Stimulated activated CD4-positive, alpha-beta T cell treated with anti-CD3 and anti-CD28 coated beads, Interleukin-4, amount 100 ng/mL, for 4 hours (primary cell): ENCODE measurements at places on chromosomes 7 and 10.

DNA sequence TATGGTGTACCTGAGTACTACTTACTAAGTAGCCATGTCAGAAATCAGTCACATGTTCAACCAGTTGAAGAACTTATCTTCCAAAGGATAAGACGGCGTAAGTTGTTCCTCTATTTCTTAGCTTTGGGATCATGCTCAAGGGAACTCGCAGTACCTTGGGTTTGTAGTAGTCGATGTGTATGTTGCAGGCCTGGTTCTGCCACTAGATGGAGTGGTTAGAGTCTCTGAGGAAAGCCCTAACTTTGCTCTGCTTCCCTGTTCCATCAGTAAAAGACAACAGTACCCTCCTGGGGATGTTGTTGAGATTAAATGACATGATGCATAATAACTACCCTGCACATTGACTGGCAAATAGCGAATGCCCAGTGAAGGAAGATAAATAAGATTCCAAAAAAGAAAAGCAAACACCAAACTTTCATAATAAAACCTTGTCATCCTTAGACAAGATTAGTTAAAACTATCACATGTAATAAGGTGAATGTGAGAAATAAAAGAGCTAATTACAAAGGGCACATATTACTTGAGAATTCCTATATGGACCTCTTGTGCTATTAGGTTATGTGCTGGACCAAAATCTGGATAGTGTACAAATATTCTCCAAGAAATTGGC, 165.9 kb downstream of the ABCA13 start:
- DNase-seq, result no peak

- DNase-seq, result no peak
Observed at GRCh38 chr10:127081851-127082345, 114.5 kb downstream of the INSYN2A start.

DNA sequence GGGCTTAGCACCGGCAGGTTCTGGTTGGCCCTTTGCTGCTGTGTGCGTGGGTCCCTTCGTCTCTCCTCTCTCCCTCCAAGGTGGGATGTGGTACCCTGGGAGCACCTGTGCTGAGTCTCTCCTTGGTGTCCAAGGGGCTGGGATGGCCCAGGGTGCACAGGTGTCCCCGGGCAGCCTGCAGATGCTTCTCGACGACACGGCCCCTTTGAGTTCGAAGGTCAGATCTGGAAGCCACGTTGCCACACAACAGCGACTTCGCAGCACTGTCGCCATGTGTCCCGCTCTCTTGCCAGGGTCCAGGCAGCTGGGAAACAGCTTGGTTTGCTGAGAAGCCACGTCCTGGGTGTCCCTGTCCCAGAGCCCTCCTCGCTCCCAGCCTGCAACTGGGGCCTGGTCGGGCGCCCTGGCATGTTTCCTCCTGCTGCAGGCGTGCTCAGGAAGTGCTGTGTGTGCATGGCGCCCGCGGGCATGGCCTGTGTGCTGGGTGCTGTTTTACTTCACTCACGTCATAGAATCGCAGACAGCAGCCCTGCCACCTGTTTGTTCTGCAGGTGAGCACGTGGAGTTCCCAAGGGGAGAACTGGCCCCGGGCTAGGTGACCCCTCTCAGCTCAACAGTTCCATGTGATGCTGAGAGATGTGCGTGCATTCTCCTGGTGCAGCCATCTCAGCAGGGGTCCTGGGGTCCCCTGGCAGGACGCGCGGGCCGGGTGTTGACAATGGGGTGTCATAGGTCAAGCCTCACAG, 70.9 kb downstream of the DNAJB6 start:
- no peak for DNase-seq

GRCh38 chr10:106082865-106083264, 1081.6 kb downstream of the SORCS1 start:
- no peak for DNase-seq

GRCh38 chr10:34446049-34446448, 369.0 kb downstream of the PARD3 start:
- DNase-seq, result no peak

DNA sequence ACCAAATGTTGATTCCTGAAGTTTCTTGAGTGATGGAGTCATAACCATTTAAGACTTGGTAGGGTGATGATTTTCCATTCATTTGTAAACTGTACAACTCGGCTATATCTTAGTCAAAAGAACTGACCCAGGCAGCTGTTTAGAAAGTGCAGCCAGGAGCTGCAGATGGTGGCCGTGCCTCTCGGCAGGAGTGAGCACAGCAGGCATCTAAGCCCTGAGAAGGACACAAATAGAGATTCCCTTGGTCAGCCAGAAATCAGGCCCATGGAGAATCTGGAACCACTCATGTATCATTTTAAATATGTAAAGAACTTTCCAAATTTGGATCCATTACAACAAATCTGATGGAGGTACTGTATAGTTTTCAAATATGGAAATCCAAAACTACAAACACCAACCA, 177.0 kb upstream of the AKR1E2 start:
- no peak for DNase-seq

- DNase-seq, result no peak
Observed at GRCh38 chr10:7567911-7568620, 98.7 kb downstream of the ITIH5 start.

DNA sequence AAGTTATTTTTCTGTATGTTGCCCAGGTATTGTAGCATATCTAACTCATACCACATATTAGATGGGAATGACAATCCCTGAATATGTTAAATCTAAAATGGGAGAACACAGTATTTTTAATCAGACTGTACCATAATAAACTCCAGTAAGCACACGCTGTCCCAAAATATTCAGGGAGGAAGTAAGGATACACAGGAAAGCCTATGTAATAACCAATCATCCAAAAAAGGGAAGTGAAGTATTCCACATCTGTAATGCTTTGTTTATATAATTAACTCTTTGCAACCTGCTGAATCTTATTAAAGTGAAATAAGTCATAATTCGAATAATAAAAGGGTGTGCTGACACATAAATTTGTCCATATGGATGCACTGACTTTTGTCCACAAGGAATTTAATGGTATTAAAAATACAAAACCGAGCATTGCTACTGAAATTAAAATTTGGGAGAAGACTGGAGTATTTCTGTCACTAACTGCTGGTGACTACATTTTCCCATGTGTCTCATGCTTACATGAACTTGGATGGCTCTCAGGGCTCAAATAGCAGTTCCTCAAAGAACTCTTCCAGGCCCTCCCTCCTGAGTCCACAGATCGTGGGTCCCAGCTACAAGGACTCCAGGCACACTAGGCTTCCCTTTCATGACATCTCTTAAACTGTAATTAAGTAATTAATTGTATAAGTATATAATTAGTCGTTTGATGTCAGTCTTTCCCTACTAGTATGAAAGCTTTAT, 120.6 kb downstream of the NEBL start:
- DNase-seq, result no peak

GRCh38 chr10:90222372-90222771, 521.0 kb downstream of the KIF20B start:
- no peak for DNase-seq

DNA sequence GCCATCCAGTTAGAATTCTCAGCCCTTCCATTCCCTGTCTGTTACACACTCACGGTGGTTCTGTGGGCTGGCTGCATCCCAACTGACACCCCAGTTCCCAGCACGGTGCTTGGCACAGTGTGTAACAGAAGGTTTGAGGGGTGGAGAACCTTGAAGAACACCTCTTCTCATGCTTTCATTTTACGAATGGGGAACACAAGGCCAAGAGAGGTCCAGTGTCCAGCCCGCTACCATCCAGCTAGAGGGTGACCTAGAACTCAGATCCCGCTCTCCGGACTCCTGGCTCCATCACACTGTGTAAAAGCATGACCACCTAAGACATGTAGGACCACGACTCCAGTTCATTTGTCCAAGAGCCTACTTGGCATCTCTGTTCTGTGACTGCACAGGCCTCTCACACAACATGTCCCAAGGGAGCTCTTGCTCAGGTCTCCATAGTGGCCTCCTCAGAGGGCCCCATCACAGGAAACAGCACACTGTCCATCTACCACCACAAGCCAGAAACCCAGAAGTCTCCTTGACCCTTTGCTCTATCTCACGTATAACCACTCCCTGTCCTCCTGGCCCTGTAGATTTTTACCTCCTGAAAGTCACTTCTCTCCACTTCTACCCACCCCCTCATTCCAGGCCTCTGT, 2.8 kb upstream of the CDH23 start:
- no peak for DNase-seq

DNA sequence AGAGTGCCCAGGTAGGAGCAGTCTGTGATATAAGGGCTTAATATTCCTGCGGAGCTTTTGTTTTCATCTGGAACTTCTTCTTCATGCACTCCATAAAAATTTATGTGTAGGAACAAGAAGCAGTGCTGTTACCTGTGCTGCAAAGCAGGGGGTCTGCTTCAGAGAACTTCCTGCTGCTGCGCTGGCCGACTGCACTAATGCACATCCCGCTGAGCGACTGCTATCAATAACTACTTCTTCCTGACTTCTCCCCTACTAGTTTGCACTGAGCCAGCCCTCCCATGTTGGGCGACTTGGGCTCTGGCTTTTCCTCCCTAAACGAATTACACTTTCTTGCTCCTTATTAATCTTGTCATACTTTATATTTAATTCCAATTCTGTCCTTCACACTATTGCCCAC, 150.3 kb downstream of the NEBL start:
- DNase-seq, result no peak

DNA sequence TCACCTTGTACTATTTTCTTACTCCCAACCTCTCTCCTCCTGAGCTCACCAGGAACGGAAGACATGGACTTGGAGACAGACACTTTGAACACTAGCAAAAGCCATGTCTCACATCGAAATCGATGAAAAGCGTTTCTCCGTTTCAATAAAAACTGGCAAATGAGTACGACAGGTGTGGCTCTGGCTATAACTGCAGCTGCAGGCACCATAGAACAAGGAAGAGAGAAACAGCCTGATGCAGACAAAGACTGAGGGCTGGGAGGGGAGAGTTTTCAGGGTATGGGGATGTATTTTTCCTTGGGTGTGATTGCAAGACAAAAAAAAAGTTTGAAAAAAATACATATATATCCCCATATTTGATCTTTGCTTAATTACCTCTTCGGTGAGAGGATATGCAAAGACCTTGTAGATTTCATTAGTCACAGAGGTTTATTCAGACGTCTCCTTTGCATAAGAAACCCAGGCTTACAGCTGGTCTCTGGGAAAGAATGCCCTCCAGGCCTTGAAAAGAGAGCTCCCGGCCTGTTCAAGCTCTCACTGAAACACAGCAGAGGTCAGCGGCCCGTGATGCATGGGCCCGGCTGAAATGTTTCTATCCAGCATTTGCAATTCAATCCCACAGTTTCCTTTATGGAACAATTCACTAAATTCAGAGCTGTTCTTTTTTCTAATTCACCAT, 63.1 kb downstream of the TLL2 start:
- no peak for DNase-seq
